ENCODE measurements at places on chromosomes 5 and 9.

DNA sequence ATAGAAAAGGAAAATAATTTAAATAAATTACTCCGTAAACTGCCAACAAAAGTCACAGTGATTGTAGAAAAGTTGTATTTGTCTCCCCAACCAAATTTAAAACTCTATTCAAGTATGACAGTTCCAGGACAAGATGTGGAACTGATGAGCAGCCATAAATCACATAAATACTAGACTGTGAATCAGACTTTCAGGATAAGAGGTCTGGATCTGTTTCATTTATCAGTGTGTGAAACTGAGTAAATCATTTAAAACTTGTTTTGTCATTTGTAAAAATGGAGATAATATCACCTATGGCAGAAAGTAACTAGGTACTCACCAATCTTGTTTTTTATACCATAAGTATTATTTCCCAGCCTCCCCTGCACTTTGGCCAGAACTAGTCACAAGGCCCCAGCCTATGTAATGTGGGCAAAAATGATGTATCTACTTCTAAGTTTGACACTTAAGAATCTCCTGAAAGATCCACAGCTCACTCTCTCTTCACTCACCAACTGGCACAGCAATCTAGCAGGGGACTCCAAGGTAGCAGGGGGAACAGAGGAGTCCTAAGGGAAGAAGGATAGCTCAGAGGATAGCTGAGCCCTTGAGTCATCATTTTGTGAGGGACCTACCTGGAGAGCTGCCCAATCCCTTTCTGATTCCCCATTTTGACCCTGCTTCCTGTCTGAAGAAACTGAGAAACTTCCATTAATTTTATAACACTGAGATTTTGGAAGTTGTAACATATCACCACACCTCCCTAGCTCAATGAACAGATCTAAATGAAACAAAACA lies 31.6 kb downstream of the TMEM161B start:
- peak; percentile 56 for DNase-seq

- no peak for DNase-seq
Observed at GRCh38 chr5:152990217-152990616, 500.3 kb upstream of the GRIA1 start.

DNA sequence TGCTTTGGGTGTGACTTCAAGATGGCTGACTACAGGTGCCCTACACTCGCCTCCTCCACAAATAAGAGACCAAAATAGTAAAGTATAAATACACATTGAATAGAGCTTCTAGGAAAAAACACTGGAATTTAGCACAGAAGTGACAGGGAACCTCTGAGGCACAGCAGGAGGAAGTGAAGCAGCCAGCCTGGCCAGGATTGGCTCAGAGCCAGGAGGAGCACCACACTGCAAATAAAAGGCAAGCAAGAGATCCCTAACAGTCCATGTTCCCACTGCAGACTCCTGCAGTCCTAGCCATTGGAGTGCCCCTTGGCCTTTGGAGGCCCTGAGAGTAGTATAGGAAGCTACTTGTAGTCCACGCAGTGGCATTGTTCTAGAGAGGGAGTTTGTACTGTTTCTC lies 186.7 kb upstream of the TLX3 start:
- peak; percentile 32 for DNase-seq

DNA sequence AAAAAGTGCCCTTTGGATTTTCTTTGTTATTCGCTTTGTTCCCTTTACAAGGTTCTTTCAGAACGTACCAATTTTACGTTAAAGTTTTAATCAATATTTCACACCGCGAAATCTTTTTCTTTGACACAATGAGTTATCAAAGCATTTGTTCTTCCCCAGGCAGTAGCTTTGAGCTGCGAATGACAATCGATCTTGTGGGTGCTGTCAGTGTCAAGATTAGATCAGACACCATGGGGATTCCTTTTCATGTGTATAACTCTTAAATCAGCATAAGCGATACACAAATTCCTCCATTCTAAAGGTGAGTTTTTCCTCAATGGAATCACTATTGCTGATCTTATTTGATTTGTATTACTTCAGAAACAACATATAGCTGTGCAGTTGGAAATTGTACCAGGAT lies 145.5 kb downstream of the ST8SIA4 start:
- no peak for DNase-seq

DNA sequence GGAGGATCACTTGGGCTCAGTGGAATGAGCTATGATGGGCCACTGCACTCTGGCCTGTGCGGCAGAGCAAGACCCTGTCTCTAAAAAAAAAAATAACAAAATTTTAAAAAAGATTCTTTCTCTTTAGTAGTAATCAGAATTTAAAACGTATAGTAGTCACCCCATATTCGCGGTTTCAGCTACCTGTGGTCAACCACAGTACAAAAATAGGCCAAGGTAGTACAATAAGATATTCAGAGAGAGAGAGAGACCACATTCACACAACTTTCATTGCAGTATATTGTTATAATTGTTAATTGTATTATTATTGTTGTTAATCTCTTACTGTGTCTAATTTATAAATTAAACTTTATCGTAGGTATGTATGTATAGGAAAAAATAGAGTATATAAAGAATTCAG lies 18.7 kb downstream of the INIP start:
- DNase-seq: no peak

GRCh38 chr9:17217272-17217671 lies 82.4 kb downstream of the CNTLN start:
- no peak for DNase-seq

- peak; percentile 40 for DNase-seq
Observed at GRCh38 chr5:157740229-157740610, 3.3 kb upstream of the LSM11 start.

- DNase-seq: no peak
Observed at GRCh38 chr5:168686837-168687236, 107.7 kb upstream of the PANK3 start.

GRCh38 chr5:36152324-36153297 lies 700 bp downstream of the SKP2 start:
- peak; percentile 21 for DNase-seq

DNA sequence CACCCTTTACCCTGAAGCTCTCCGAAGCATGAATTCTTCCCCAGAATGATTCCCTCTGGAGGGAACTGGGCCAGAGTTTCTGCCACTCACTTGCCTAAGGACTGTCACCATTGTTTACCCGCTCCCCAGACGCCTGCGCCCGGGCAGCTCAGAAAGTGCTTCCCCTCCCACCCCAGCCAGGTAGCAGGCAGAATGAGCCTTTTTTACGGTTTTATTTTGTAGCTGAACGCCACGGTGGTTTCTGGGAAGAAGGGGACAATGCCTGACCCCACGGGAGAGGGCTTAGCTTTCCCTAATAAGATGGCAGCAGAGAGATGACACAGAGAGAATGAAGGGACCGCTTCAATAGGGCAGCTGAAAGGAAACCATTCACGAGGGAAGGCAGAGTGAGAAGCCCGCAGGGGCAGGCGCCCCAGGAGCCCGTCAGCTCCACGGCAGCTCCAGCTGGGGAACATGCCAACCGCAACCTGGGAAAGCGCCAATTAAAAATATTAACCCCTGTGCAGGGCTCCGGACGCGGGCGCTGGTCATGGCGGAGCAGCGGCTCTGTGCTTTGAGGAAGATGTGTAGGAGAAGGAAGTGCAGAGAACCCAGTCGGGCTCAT lies 20.4 kb upstream of the NTNG2 start:
- peak; percentile 21 for DNase-seq

- DNase-seq: no peak
Observed at GRCh38 chr9:4012441-4012840, 287.4 kb downstream of the GLIS3 start.

GRCh38 chr9:87606841-87607521 lies 109.3 kb downstream of the DAPK1 start:
- DNase-seq: peak; percentile 21

GRCh38 chr5:153358315-153358976 lies 132.0 kb upstream of the GRIA1 start:
- DNase-seq: no peak

- no peak for DNase-seq
Observed at GRCh38 chr9:126341902-126342301, 15.3 kb downstream of the MVB12B start.

DNA sequence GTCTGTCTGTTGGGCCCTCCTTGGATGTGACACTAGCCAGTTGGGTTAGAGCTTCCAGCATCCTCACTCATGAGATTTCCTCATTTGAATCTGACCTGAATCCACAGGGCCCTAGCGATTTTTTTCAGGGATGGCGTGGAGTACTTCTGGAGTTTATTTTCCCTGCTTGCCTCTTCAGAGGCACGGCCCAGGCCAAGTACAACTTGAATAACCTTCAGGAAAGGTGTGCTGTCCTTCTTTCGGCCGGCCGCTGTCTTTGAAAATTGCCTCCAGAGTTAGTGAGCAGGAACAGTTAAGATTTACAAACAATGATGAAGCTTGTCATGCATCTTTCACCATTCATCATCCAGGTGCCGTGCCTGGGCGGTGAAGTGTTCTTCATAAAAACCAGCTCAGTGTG lies 49.5 kb upstream of the DMRT3 start:
- no peak for DNase-seq

DNA sequence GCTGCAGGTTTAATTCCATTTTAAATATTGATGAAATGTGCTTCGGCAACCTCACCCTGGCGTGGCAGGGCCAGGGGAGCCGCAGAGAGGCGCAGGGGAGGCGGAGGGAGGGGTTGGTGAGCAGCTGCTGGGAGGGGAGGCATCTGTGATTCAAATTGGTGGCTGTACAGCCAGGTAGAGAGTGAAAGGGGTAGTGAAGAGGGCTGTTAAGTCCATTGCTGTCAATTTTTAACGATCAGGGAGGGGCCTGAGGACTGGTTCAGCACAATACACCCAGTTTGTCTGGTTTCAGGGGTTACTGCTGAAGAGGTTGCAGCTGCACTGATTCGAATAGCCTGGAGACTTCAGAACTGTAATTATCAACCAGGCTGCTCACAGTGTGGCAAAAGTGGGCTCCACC lies 31.3 kb downstream of the LHX6 start:
- no peak for DNase-seq

- DNase-seq: no peak
Observed at GRCh38 chr5:10892147-10892910, 131.3 kb upstream of the DAP start.

GRCh38 chr9:96149533-96150280 lies 152.3 kb downstream of the HSD17B3 start:
- no peak for DNase-seq

- no peak for DNase-seq
Observed at GRCh38 chr5:172417130-172417841, 37.0 kb downstream of the SH3PXD2B start.

GRCh38 chr5:89343666-89344065 lies 460.7 kb upstream of the MEF2C start:
- DNase-seq: no peak

- DNase-seq: peak; percentile 94
Observed at GRCh38 chr9:77707383-77708063, 59.4 kb upstream of the GNA14 start.

GRCh38 chr5:155091063-155091648 lies 77.6 kb downstream of the KIF4B start:
- no peak for DNase-seq

- peak; percentile 30 for DNase-seq
Observed at GRCh38 chr9:120941046-120941770, 14.6 kb upstream of the TRAF1 start.

DNA sequence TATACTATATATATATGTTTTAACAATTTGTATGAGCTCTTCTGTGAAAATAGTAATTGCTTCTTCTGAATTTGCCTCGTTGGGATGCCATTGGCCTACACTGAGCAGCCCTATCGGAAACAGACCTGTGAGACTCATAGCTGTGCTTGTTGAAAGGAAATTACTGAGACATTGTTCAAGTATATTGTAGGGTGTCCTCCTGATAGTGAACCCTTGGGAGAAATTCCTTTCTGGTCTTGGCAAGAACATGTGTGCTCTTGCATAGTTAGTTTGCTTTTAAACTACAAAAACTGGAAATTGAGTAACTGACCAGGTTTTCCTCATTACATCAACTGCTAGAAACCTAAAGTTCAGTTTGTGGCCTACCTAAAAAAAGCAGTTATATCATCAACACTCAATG lies 160.9 kb downstream of the LURAP1L start:
- DNase-seq: no peak

DNA sequence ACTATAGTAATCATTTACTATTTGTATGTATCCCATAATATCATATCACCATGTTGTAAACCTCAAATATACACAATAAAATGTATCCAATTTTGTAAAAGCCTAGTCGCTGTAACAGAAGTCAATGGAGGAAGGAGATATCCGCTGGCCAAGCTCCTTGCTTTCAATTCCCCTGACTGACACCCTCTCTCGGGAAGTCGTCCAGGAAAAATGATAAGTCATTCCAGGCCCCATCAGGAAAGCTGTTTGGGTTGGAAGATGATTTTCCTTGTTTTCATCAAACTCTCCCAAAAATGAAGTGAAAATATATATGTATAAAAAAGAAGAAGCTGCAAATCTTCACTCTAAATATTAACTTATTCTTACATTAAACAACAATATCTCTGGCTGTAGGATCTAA lies 52.2 kb upstream of the GABRB2 start:
- DNase-seq: no peak

DNA sequence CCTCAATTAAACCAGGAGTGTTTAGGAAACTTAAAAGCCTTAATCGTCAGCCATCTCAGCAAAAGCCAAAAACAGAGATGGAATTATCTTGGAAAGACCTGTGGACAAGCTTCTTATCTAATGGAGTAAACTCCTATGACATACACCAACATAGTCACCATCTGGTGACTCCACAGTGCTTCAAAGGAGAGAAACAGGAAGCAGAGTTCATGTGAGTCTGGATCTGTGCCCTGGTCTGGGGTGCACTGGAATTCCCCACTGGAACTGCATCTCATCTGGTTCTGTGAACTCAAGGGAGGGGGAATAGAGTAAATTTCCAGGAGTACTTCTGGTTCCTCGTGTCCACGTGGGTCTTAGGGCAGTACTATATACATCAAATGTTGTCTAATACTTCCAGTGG lies 36.3 kb upstream of the KCNN2 start:
- DNase-seq: peak; percentile 75

- no peak for DNase-seq
Observed at GRCh38 chr9:38677660-38678303, 42.2 kb downstream of the FAM240B start.

DNA sequence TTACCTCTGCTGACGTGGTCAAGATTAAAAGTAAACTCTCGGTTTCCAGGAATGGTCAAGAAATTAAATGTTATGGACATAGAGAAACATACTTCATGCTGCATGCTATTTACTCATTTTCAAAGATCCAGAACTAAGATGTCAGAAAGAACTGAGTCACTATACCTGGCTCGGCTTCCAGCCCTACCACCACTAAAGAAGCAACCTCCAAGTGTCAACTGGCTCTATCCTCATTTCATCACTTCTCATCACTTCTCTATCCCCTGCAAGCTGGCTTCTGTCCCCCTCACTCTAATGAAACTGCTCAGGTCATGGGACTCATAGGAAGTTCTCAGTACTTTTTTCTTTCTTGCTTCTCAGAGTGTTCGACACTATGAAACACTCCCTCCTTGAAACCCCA lies 116.2 kb downstream of the CDK5RAP2 start:
- DNase-seq: no peak
